ENCODE measurements at places on chromosomes 5 and 9. TPM values are rescaled to one million over a fixed set of nuclear protein-coding genes. Genes with fewer than 3 reads are reported as not detected.

The MEGF10 gene
- total RNA-seq: under 0.01 TPM

The IFNA13 gene
- total RNA-seq: not detected

The CXCL14 gene
- total RNA-seq: 0.26 TPM

The OR13C8 gene
- not detected for total RNA-seq

The ROR2 gene
- 27.9 TPM for total RNA-seq

The SHOC1 gene
- total RNA-seq: under 0.01 TPM

The PCDHGA12 gene
- total RNA-seq: 13.7 TPM

The STARD4 gene
- 88.6 TPM for total RNA-seq

The TRIM36 gene
- under 0.01 TPM for total RNA-seq

The PCDHA11 gene
- total RNA-seq: 0.51 TPM

The C9orf153 gene
- 0.51 TPM for total RNA-seq

The GLDC gene
- 0.51 TPM for total RNA-seq

The ENTPD2 gene
- total RNA-seq: under 0.01 TPM

The SEMA5A gene
- 17.7 TPM for total RNA-seq

The AGGF1 gene
- total RNA-seq: 25.2 TPM

The PALM2AKAP2 gene
- 9.9 TPM for total RNA-seq

The AMACR gene
- 7.6 TPM for total RNA-seq

The ANKRD55 gene
- total RNA-seq: under 0.01 TPM

The CDH9 gene
- not detected for total RNA-seq

The CTNND2 gene
- not detected for total RNA-seq

The SPATA31A3 gene
- not detected for total RNA-seq

The PCDHGC5 gene
- total RNA-seq: 2.6 TPM

The FBN2 gene
- total RNA-seq: 80.1 TPM

The PCDHA10 gene
- total RNA-seq: 0.26 TPM

The RGS7BP gene
- 0.51 TPM for total RNA-seq

The CDC25C gene
- 0.26 TPM for total RNA-seq

The LMX1B gene
- total RNA-seq: not detected

The RANBP17 gene
- 10.0 TPM for total RNA-seq

The REEP2 gene
- total RNA-seq: 14.4 TPM

The COL23A1 gene
- not detected for total RNA-seq

The PCDHAC2 gene
- total RNA-seq: 2.6 TPM

The SLC6A18 gene
- not detected for total RNA-seq

The SHISAL2B gene
- total RNA-seq: not detected

The PCDHA9 gene
- total RNA-seq: 0.26 TPM

The PCDHGA6 gene
- total RNA-seq: 4.8 TPM

The SH3GL2 gene
- total RNA-seq: under 0.01 TPM

The INSL6 gene
- not detected for total RNA-seq

The ZFP37 gene
- total RNA-seq: 5.1 TPM

The CDC20B gene
- not detected for total RNA-seq

The TAF11L10 gene
- total RNA-seq: not detected

The TAF11L5 gene
- not detected for total RNA-seq

The OR1Q1 gene
- not detected for total RNA-seq

The NMUR2 gene
- not detected for total RNA-seq

The GCNT4 gene
- total RNA-seq: 1.8 TPM

The GABRA1 gene
- not detected for total RNA-seq

The ACER2 gene
- 4.5 TPM for total RNA-seq

The DPYSL3 gene
- 135 TPM for total RNA-seq
